ENCODE measurements at places on chromosomes 4 and X.

- DNase-seq, result no peak
Measured at GRCh38 chrX:10653302-10653701, 32.9 kb upstream of the MID1 start.

DNA sequence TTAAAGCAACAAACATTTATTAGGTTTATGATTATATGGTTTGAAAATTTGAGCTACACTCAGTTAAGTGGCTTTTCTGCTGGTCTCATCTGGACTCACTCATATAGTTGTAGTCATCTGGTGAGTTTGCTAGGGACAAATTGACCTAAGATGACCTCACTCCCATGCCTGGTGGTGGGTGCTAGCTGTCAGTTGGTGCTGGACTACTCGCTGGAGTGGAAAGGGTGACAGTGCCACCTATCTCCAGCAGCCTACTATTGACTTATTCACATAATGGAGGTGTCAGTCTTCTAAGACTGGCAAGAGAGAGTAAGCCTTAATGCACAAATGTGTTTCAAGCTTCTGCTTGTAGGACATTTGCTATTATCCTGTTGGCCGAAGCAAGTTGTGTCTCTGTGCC lies 88.2 kb downstream of the TASL start:
- DNase-seq, result no peak

GRCh38 chr4:93540562-93540961 lies 288.0 kb upstream of the ATOH1 start:
- DNase-seq, result no peak

DNA sequence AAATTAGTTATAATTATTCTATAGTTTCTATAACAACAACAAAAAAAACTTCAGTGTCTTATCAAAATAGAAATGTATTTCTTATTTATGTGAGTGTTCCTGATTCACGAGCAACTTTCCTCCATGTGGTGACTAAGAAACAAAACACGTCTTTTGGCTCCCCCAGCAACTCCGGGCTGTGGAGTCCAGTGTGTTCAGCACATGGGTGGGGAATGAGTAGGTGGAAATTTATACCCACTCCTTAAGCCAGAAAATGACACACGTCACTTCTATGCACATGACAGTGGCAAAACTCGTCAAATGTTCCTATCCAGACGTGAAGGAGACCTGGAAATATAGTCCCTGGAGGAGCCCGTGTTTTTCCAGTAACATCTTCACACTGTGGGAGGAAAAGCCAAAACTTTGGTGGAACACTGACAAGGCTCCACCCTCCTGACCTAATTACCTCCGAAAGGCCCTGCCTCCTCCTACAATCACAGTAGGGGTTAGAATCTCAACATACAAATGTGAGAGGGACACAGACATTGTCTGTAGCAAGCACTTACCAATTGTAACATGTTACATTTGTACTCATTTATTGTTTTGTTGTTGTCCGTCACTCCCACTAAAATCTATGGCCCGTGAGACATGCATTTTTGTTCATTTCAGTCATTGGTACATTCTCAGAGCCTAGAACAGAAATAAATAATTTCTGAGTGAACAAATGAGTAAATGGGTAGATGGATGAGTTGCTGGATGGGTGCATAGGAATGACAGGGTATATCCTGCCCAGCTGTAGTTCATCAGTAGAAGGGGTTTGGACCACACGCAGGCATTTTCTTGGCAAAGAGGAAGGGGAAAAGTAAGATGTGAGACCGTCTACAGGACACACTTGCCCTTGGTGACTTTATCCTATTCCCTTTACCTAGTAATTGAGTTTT lies 605.8 kb upstream of the TENM3 start:
- DNase-seq, result no peak

DNA sequence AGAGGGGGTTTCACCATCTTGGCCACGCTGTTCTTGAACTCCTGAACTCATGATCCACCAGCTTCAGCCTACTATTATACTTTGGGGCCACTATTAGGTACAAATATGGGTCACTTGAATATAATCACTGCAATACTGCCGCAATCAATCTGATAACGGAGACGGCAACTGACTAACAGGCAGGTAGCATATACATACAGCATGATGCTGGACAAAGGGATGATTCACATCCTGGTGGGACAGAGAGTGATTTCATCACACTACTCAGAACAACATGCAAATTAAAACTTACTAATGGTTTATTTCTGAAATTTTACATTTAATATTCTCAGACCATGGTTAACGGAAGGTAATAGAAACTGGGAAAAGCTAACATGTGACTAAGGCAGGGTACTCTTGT lies 10.9 kb downstream of the LRBA start:
- no peak for DNase-seq

DNA sequence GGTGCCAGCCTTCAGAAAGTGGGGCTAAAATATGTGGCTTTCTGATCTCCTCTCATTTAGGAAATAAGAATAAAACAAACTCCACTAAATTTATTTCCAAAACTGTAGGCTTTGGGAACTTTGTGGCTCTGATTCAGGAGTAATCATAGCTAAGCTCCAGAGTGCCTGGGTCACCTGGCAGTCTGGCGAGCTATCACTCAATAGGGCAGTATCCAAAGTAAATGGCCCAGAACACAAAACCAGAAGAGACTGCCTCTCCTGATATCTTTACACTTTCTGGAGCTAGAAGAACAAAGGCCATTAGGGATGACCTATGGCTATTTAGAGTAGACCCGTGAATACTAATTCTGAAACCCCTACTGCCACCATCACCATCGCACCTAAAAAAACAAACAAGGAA lies 17.0 kb upstream of the PPARGC1A start:
- DNase-seq, result no peak

Data from activated CD4-positive, CD25-positive, alpha-beta regulatory T cell treated with anti-CD3 and anti-CD28 coated beads, Interleukin-2, amount 50 U/mL, for 72 hours (primary cell).